ENCODE measurements at places on chromosomes 7 and 10.

GRCh38 chr7:18421297-18422002, 74.1 kb upstream of the HDAC9 start:
- no peak for DNase-seq

GRCh38 chr7:68133045-68133444, 1136.4 kb downstream of the TYW1 start:
- DNase-seq = no peak

GRCh38 chr10:8306685-8307364, 252.3 kb downstream of the GATA3 start:
- no peak for DNase-seq

DNA sequence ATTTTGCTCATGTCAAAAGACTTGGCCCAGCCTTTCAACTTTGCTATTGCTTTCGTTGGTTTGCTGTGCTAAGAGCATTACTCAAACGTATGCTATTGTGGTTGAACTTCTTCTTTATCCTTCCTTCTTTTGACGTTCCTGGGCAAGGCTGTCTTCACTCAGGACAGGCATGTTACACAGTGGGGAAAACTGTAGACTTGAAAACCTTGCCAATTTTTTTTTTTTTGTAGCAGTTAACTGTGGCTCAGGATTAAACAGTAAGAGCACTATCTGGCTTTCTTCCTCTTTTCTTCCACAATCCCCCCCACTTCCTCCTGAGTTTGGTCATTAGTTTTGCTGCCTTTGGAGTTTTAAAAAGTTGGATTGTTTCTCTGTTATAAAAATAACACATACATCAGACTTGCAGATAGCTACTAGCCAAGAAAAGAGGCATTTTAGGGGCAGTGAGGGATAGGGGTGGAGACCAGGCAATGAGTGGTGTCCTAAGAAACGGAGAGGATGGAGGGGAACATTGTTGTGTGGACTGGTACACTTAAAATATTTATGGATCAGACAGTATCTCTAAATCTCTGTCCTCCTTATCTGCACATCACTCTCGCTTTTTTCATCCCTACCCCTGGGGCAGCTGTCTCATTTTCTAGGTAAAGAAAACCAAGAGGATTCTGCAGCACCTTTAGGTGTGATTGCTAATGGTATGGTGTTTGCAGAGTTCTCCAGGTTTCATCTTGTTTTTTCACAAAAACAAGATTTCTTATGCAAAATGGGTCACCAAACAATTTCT, 181.7 kb downstream of the LRMDA start:
- DNase-seq = no peak

- DNase-seq = no peak
Observed at GRCh38 chr10:73136627-73137026, 26.4 kb downstream of the NUDT13 start.

- DNase-seq = no peak
Observed at GRCh38 chr7:70463352-70463938, 668.5 kb upstream of the GALNT17 start.
